Ovary (tissue), 10 donors: ENCODE measurements at places on chromosomes 1 and 21. TPM values are rescaled to one million over a fixed set of nuclear protein-coding genes. Genes with fewer than 3 reads are reported as not detected.

- H3K4me3 ChIP-seq: no peak overlapping the region
- no peak overlapping the region for H3K27ac ChIP-seq
These were observed 84.7 kb upstream of the SLC25A33 start for GRCh38 chr1:9454494-9455066.

DNA sequence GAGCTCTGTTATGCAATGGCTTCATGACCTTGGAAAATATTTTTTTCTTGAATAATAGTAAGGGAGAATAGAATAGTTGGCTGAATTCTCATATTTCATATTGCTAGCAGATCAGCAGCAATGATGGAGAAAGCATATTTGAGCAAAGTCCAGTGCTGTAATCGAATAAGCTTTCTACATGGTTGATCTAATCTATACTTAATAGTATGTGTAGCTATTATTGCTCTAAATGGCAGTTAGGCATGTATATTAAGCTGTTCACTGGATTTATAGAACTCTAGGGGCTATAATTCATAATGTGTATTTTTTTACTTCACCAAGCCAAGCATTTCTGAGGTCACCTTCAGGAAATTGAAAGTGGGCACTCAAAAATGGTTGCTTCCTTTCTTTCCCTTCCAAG, 10.0 kb upstream of the IL19 start:
- H3K4me3 ChIP-seq: no peak overlapping the region
- H3K36me3 ChIP-seq: no peaks in the 10 kb centered on the region
- H3K27me3 ChIP-seq: no peaks in the 10 kb centered on the region
- no peaks in the 10 kb centered on the region for H3K4me1 ChIP-seq

DNA sequence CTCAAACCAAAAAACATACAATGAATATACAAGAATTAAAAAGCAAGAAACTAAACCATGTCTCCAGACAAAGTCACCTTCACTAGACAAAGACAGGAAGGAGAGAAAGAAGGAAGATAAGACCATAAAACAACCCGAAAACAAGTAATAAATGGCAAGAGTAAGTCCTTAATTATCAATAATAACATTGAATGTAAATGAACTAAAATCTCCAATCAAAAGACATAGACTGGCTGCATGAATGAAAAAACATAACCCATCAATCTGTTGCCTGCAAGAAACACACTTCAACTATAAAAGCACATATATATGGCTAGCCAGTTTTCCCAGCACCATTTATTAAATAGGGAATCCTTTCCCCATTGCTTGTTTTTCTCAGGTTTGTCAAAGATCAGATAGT, 100.8 kb upstream of the SAMSN1 start:
- H3K36me3 ChIP-seq: no peaks in the 10 kb centered on the region
- no peak for DNase-seq
- H3K27me3 ChIP-seq: no peaks in the 10 kb centered on the region

GRCh38 chr1:119150150-119150549, 9.7 kb upstream of the WARS2 start:
- no peaks in the 10 kb centered on the region for H3K4me1 ChIP-seq
- no peaks in the 10 kb centered on the region for H3K36me3 ChIP-seq
- no peak for DNase-seq
- no peaks in the 10 kb centered on the region for H3K27me3 ChIP-seq

- H3K36me3 ChIP-seq: no peaks in the 10 kb centered on the region
- no peak overlapping the region for H3K4me3 ChIP-seq
- DNase-seq: no peak
- H3K27ac ChIP-seq: no peak overlapping the region
- no peaks in the 10 kb centered on the region for H3K27me3 ChIP-seq
These were observed 154.0 kb upstream of the WNT4 start for GRCh38 chr1:22296701-22297591.

DNA sequence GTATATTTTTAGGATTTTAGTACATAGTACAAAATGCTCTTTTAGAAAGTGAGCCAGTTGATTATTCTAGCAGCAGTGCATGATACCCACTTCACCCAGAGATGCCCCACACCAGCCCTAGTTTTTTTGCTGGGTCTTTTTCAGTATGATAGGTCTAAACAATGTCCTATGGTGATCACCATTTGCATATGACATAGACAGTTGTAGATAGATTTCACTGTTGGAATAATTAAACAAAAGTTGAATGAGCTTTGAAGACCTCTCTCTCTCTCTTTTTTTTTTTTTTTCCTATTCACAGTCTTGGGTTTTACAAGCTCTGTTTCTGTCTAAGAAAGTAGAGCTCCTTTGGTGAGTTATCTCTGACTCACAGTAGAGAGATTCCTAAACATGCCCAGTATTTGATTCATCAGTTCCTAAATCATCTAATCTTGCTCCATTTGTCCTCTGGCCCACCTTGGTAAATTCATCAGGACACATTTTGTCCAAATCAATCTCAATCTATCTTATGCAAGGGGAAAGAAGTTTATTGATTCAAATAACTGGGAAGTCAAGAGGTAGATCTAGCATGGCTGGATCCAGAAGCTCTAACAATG, 44.7 kb upstream of the VAV3 start:
- no peak overlapping the region for H3K27ac ChIP-seq
- no peak for DNase-seq
- no peaks in the 10 kb centered on the region for H3K4me1 ChIP-seq
- H3K36me3 ChIP-seq: no peaks in the 10 kb centered on the region
- no peaks in the 10 kb centered on the region for H3K27me3 ChIP-seq

DNA sequence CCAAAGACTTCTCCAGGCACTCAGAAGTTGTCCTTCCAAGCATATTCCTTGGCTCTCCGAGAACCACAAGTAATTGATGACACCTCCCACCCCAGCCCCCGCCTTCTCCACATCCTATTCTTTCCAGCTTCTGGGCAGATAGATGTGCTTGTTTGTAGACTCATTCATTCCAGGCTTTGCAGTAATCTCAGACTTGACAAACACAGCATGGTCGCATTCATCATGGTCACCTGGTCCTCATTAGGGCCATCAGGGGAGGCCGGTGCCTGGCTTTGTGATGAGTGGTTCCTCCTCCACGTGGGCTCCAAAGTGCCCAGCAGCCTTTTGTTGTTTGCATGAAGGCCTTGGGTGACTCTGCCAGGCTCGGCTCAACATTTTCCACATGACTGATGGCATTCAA, 28.5 kb upstream of the KCNE2 start:
- peaks cover 12% of the 10 kb centered on the region for H3K4me1 ChIP-seq
- DNase-seq: no peak
- no peak overlapping the region for H3K4me3 ChIP-seq
- no peaks in the 10 kb centered on the region for H3K27me3 ChIP-seq

- no peak overlapping the region for H3K27ac ChIP-seq
- no peak for DNase-seq
- no peaks in the 10 kb centered on the region for H3K27me3 ChIP-seq
- H3K36me3 ChIP-seq: no peaks in the 10 kb centered on the region
- peaks cover 1% of the 10 kb centered on the region for H3K4me1 ChIP-seq
- H3K4me3 ChIP-seq: no peak overlapping the region
These were observed 12.8 kb downstream of the MED18 start for GRCh38 chr1:28341591-28341990.

DNA sequence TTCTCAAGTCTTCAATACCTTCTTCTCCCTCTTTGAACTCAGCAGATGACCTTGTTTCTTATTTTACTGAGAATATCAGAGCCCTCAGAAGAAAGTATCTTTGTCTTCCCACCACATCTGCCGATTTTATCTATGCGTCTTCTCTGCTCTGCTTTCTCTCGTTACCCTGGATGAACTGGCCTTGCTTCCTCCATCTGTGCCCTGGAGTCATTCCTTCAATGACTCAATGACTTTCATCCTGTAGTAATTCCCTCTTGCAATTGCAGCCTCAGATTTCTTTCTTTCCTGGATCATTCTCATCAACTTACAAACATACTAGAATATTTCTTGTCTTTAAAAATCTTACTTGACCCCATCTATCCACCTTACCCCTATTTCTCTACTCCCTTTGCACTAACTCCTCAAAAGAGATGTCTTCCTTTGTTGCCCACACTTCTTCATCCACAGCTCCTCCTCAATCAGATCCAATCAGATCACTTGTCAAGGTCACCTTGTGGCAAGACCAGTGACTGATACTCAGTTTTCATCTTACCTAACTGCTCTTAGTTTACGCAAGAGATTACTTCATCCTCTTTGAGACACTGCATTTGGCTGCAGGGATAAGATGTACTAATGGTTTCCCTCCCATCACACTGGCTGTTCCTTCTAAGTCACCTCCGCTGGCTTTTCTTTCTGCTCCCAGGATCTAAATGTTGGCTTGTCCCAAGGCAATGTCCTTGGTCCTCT, 8.2 kb upstream of the TGFBR3 start:
- H3K36me3 ChIP-seq: no peaks in the 10 kb centered on the region
- H3K4me3 ChIP-seq: no peak overlapping the region

DNA sequence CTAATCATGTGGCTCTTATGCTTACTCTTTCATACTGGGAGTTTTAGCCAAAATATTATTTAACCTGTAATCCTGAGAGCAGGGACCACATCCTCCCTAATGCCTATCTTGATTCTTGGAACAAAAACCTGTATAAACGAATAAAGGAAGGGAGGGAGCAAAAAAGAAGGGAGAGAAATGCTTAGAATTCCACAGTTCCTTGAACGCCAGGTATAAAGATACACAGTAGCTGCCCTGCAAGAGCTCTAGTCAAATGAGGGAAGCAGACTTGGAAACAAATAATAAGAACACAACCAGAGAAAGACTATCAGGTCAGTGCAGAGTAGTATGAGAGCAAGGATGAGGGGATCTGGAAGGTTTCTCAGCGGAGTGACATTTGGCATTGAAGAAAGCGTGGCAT, 116.3 kb downstream of the SLC30A10 start:
- H3K4me3 ChIP-seq: no peak overlapping the region
- H3K4me1 ChIP-seq: peaks cover 4% of the 10 kb centered on the region
- DNase-seq: no peak
- H3K27me3 ChIP-seq: no peaks in the 10 kb centered on the region
- no peaks in the 10 kb centered on the region for H3K36me3 ChIP-seq

GRCh38 chr1:111776861-111777260, 21.2 kb downstream of the DDX20 start:
- no peaks in the 10 kb centered on the region for H3K36me3 ChIP-seq
- DNase-seq: no peak
- H3K4me3 ChIP-seq: no peak overlapping the region

DNA sequence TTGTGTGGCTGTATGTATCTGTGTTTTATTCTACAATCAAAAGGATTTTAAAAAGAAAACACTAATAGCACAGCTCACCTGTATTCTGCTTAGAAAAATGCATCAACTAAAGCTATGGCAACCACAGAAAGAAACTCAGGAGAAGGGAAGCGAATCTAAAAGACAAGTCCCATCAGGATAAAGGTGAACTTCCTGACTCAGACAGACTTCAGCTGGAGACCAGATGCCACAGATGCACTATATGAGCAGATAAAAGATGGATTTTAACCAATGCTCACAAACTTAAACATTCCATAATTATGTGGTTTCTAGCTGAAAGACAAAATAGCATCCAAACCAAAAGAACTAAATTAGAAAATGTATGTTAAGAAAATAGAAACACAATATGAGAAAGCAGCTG, 231.0 kb downstream of the RERE start:
- no peak overlapping the region for H3K4me3 ChIP-seq
- H3K27ac ChIP-seq: no peak overlapping the region
- no peaks in the 10 kb centered on the region for H3K27me3 ChIP-seq
- peaks cover 3% of the 10 kb centered on the region for H3K4me1 ChIP-seq

DNA sequence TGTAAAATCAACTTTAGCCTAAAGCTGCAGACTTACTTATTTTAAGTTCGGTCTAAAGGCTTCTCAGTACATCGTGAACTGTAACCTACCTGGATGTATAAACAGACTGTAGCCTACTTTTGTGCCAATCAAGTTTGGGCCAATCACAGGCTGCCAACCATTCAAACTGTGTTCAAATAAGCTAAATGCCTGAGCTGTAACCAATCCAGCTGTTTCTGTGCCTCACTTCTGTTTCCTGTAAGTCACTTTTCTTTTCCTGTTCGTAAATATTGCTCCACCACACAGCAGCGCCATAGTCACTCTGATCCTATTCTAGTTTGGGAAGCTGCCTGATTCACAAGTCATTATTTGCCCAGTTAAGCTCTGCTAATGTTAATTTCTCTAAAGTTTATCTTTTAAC, 37.5 kb upstream of the SLAMF9 start:
- H3K4me1 ChIP-seq: no peaks in the 10 kb centered on the region
- no peak for DNase-seq
- H3K4me3 ChIP-seq: no peak overlapping the region
- H3K27me3 ChIP-seq: no peaks in the 10 kb centered on the region
- no peak overlapping the region for H3K27ac ChIP-seq

- no peaks in the 10 kb centered on the region for H3K27me3 ChIP-seq
- no peak overlapping the region for H3K27ac ChIP-seq
- DNase-seq: no peak
- H3K4me3 ChIP-seq: no peak overlapping the region
- no peaks in the 10 kb centered on the region for H3K4me1 ChIP-seq
These were observed 111.6 kb upstream of the PDE4B start for GRCh38 chr1:65681096-65681495.

DNA sequence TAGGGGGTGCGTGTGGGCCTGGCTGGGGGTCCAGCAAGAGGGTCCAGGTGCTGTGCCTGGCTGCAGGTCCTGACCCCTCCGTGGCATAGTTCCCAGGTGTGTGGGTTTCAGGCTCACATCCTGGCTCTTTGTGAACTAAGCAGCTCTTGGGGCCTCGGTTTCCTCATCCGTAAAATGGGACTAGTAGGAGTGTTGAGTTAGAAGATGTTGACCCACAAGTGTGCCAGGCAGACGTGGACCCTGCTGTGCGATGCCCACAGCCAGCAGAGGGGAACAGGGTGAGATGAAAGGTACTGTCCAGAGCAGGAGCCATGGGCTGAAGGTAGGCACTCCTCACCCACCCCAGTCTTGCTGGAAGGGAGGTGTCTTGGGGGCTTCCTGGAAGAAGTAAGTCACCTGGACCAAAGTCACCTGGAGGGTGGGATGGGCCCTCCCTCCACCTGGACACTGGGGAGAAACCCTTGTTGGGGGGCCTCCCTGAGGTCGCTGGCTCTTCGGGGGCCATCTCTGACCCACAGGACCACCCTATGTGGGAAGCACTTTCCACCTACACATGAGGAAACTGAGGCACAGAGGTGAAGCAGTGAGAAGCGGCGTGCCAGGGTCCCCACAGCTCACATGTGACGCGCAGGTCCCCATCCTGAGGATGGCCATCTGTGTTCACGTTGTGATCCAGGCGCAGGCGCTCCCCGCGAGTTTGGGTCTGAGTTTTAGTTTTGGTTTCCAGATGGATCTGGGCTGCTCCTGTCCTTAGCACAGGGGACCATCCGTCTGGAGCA, 1.4 kb downstream of the ARHGEF16 start:
- no peaks in the 10 kb centered on the region for H3K27me3 ChIP-seq
- no peaks in the 10 kb centered on the region for H3K36me3 ChIP-seq
- H3K27ac ChIP-seq: no peak overlapping the region
- H3K4me3 ChIP-seq: no peak overlapping the region

GRCh38 chr1:15185617-15186016, 32.1 kb downstream of the TMEM51 start:
- DNase-seq: no peak
- H3K4me1 ChIP-seq: peaks cover 23% of the 10 kb centered on the region
- no peaks in the 10 kb centered on the region for H3K27me3 ChIP-seq
- no peak overlapping the region for H3K27ac ChIP-seq
- H3K4me3 ChIP-seq: no peak overlapping the region

GRCh38 chr1:59593798-59594790, 220.7 kb upstream of the HOOK1 start:
- no peak overlapping the region for H3K27ac ChIP-seq
- H3K27me3 ChIP-seq: no peaks in the 10 kb centered on the region
- H3K4me1 ChIP-seq: peaks cover 3% of the 10 kb centered on the region
- no peaks in the 10 kb centered on the region for H3K36me3 ChIP-seq
- DNase-seq: no peak
- no peak overlapping the region for H3K4me3 ChIP-seq

Gene RBBP4
- 78.2 TPM for polyA plus RNA-seq

Gene UBE2G2
- 59.5 TPM for polyA plus RNA-seq

Gene CFHR1
- 1.5 TPM for polyA plus RNA-seq

Gene CCSAP
- polyA plus RNA-seq: 3.7 TPM

Gene REN
- 3.6 TPM for polyA plus RNA-seq

Gene DLGAP3
- 0.05 TPM for polyA plus RNA-seq

Gene RBM11
- polyA plus RNA-seq: 4.8 TPM

Gene F13B
- not detected for polyA plus RNA-seq
